NCI-H1694 (cell line): ENCODE measurements at places on chromosomes 3 and 15.

- DNase-seq = no peak
Observed at GRCh38 chr3:101806491-101806890, 27.5 kb downstream of the NXPE3 start.

DNA sequence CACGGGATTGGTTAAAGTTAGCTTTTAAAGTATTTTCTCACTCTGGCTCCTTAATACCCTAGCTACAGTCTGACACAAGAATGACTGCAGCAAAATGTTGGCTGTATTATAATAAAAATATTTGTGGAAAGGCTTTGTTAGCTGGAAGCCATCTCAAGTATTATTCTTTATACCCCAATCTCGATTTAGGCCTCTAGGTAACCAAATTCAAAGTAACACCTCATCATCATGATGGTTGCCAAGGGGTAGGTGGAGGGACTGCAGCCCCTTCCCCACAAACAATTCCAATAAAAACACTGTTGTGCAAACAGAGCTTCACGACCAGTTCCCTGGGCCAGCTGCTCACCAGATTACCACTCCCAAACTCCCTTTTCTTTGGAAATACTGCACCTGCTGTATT lies 759 bp upstream of the GMPS start:
- no peak for DNase-seq

DNA sequence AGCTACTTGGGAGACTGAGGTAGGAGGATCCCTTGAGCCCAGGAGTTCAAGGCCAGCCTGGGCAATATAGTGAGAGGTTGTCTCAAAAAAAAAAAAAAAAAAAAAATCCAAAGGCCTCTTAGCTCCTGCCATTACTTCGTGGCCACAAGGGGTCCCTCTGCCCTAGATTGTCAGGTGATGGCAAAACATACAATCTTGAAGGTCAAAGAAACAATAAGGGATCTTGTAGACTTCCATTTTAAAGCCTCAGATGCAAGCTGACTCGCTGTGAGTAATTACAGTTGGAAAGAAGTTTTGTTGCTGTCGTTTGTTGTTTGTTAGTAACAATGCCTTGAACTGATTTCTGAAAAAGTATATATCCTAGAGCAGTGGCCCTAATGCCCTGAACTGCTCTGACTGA lies 55.9 kb upstream of the PLCL2 start:
- no peak for DNase-seq

- DNase-seq = no peak
Observed at GRCh38 chr3:120192579-120192978, 92.4 kb downstream of the GPR156 start.

GRCh38 chr3:58647381-58648141 lies 19.0 kb downstream of the FAM3D start:
- no peak for DNase-seq

DNA sequence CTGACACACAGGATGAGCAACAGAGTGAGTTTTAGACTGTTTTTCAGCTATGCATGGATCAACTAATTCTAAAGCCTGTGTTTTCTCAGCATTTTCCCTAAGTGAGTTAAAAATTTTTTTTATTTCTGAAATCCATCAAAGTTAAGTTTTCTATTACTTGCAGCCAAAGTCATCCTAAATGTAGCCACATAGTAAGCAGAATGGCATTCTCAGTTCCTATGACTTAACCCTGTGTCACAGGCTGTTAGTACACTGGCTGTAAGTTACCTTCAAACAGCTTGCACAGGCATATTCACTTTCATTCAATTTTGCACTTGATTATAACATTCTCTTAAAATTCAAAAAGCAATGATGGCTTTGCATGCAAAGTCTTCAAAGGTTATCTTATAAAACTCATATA lies 368.2 kb downstream of the OCA2 start:
- DNase-seq = no peak

DNA sequence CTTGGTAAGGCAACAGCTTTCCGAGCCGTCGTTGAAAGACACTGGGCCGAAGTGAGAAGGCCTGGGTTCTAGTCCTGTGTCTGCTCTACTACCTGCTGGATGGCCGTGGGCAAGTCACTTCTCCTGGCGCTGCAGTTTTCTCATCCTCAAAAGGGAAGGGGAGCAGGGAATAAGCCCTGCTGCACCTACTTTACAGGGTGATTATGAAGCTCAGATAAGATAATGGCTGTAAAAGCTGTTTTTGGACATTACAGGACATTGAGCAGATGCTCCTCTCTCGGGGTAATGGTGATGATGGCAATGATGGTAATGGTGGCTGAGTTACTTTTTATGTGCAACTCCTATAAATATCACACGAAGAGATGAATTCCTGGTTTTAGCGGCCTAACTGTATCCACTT lies 152.6 kb downstream of the FAM43A start:
- no peak for DNase-seq

DNA sequence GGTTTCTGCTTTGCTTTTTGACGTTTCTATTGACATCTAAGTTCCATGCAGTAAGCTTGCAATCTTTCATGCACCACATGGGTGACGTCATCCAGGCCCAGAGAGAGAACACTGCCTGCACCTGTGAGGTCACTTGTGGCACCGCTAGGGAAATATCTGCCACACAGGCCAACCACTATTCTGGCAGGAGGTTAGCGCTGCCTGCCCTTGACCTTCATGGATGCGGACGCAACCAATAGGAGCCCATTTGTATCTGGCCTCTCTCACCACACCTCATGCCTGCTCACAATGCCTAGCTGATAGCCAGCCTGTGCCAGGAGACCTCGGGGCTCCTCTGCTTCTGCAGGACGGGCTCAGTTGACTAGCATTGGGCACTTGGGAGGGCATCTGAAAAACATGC lies 55.8 kb upstream of the PRR23E start:
- DNase-seq = no peak

GRCh38 chr3:188706599-188706998 lies 465.2 kb upstream of the TPRG1 start:
- no peak for DNase-seq

- DNase-seq = no peak
Observed at GRCh38 chr3:72031581-72031980, 246.6 kb upstream of the PROK2 start.

GRCh38 chr3:149199474-149199873 lies 22.2 kb downstream of the CP start:
- DNase-seq = no peak

DNA sequence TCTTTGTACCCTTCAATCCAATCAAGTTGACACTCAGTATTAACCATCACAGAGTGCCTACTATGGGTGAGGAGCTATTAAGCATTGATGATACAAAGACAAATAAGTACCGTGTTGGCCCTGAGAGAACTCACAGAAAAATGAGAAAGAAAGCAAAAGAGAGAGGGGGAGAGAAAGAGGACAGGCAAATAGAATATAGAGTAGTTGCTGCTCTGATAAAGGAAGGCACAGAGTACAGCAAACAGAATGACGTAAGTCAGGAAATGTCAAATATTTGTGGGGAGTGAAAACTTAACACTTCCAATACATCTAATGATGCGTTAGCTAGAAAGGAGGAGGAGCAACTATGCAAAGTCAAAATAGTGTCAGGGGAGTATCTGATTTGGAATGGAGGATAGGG lies 320.6 kb upstream of the KCNH8 start:
- no peak for DNase-seq

DNA sequence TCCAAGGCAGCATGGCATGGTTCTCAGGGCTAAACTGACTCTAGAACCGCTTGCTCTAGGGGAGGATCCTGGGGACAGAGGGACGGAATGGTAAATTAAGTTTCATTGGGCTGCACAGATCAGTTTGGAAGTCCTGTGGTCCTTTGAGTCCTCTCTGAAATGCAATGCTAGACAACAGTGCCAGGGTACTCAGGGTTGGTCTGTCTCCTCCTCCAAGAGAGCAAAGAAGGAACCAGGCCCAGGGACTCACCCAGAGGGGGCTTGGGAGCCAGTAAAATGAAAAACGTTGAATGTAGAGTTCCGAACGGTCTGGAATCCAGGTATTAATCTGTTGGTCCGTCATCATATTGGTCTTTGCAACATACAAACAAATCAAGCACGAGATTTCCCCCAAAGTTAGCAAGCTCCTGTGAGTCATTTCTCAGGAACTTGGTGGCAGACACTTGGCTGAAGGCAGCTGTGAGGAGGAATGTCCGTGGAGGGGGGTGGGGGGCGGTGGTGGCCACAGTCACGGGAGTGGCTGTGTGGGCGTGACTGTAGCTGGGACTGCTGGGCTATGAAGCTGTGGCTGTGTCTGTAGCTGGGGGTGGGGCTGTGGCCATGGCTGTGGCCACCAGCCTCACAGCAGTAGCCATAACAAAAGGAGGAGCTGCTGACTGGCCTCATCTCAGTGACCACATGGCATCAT lies 361.0 kb downstream of the SHQ1 start:
- no peak for DNase-seq

DNA sequence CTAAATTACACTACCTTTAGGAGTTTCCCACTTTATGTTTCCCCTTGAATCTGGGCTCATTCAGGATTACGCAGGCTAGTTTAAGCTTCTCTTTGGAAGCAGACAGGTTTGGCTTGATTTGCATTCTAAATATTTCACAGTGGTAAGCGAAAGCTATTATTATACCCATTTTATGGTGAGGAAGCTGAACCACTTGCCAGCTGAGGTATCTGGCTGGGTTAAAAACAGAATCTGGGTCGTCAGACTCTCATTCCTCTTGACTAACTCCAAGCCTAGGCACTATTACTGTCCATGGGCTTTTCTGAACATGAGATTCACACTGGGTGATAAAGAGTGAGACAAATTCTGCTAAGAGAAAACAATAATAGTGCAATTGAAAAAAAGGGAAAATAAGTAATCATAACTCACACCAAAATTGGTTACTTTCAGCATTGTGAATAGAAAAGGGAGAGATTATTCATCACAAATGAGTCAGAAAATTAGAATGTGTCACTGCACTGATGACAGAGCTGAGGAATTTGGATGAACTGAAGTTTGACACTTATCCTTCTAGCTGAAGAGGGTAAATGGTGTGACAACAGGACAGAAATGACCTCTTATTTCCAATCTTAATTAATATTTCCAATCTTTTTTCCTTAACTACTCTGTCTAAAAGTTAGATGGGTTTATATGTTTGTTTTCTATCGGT lies 211.3 kb downstream of the TIGIT start:
- DNase-seq = no peak

- no peak for DNase-seq
Observed at GRCh38 chr3:134649106-134649705, 1.6 kb downstream of the KY start.

DNA sequence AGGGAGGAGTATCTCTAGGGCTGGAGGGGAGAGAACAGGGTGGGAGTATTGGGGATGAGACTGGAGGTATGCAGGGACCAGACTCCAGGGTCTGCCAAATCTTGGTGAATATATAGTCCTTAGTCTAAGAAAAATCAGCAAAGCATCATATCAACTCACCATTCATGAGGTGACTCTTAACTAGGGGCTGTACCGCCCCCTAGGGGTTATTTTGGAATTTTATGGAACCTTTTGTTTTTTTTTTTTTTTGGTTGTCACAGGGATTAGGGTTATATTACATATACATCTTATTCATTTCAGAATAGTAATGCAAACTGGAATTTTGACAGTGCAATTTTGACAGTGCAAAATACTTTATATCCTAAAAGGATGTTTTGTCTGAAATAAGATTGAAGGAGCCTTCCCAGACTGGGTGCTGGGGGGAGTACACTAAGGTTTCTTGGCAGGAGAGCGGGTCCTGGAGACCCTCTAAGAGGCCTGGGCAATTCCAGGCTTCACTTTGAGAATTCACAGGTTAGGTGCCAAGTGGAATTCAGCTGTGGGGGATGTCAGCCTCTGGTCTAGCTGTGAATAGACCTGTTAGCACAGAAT lies 7.5 kb downstream of the CMTM7 start:
- peak; percentile 59 for DNase-seq

GRCh38 chr15:98422130-98422478 lies 226.2 kb upstream of the IGF1R start:
- DNase-seq = no peak

DNA sequence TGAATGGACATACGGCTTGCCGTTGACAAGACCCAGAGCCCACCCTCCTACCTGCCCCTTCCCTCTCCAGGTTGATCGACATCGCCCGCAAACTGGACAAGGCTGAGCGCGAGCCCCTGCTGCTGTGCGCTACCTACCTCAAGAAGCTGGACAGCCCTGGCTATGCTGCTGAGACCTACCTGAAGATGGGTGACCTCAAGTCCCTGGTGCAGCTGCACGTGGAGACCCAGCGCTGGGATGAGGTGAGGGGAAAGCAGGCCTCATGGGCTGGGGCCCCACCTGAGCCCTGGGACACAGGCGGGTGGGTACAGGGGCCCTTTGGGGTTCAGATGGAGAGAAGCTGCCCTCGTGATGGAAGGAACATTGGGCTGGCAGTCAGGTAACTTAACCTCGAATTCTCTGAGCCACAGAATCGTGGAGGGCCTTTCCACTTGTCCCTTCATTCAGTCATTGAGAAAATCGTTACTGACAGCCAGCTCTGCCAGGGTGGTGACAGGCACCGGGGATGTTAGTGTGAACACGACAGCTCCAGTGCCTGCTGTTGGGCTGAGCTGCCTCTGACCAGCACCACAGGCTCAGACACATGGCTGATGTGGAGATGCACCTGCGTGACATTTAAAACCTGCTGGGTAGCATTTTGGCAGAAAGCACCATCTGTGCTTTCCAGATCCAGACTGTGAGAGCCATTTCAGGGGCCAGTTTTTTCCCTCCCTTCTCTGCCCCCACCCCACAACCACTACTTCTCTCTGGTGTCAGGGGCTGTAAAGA lies 25.6 kb upstream of the RHO start:
- peak; percentile 69 for DNase-seq

DNA sequence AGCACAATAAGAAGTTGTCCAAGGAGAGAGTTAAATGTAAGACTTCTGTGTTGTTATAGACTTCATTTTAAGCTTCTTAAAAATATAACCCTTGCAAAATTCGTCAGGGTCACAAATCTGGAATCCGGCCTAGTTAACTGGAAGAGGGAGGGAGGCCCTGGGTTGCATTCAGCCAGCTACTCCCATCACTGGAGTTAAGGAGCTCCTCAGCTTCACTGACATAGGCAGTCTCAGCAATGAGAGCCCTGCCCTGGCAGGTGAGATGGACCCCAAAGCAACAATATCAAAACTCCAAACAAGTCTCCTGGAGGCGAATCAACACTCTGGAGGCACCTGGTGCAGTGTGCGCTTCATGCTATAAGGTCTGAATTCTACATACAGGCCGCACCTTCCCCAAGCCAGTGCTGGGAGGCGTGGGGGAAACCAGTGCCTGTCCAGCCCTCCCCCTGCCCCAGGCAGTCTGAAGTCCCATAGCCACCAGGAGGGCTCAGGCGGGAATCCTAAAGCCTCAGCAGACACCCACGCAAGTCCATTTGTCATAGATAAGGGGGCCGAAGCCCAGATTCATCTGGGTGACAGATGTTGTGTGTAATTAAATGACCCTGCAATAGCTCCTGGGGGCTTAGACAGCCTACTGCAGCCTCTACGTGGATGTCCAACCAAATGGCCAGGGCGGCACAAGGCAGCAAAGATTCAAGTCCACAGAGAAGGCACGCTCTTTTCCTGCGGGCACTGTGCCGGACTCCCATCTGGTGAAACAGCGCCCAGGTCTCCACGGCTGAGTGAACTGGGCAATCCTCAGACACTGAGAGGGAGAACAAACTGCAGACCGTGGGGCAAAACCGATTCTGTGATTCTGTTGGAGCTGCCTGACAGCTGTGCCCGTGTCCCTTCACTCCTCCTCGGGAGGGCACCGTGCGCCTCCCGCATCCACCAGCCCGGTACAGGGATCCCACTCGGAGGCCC lies 64.9 kb downstream of the ATP10A start:
- DNase-seq = no peak

- no peak for DNase-seq
Observed at GRCh38 chr15:59199626-59200465, 6.8 kb upstream of the LDHAL6B start.
